ENCODE measurements at places on chromosomes 2 and 18. TPM values are rescaled to one million over a fixed set of nuclear protein-coding genes. Genes with fewer than 3 reads are reported as not detected.

DNA sequence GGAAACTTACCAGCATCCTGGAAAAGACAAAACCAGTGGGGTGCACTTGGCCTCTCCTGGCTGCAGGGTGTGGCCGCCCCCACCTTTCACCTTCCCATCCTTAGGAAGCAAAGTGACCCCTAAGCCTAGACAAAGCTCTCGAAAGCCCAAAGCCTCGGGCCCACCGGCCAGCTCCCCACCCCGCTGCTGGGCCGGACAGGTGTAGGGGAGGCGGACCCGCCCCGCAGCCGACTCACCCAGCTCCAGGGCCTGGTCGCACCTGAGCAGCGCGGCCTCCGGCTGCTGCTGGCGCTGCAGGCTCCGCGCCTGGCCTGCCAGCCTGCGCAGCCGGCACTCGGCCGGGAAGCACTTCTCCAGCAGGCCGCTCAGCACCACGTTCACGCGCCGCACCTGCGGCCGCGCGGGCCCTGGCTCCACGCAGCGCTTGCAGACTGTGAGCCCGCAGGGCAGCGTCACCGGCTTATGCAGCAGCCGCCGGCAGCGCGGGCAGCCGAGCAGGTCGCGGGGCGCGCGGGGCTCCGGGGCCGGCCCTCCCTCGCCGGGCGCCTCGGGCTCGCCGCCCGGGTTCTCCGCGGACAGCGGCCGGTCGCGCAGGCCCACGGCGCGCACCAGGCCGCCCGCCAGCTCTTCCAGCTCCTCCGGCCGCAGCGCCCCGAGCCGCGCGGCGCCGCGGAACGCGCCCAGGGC lies 979 bp downstream of the LONRF2 start:
- peak; percentile 77 for DNase-seq
- peak overlapping the region; percentile 33 for H3K27ac ChIP-seq
- peaks cover 23% of the 10 kb centered on the region for H3K27me3 ChIP-seq
- no peaks in the 10 kb centered on the region for H3K36me3 ChIP-seq
- peak overlapping the region; percentile 41 for H3K4me3 ChIP-seq

DNA sequence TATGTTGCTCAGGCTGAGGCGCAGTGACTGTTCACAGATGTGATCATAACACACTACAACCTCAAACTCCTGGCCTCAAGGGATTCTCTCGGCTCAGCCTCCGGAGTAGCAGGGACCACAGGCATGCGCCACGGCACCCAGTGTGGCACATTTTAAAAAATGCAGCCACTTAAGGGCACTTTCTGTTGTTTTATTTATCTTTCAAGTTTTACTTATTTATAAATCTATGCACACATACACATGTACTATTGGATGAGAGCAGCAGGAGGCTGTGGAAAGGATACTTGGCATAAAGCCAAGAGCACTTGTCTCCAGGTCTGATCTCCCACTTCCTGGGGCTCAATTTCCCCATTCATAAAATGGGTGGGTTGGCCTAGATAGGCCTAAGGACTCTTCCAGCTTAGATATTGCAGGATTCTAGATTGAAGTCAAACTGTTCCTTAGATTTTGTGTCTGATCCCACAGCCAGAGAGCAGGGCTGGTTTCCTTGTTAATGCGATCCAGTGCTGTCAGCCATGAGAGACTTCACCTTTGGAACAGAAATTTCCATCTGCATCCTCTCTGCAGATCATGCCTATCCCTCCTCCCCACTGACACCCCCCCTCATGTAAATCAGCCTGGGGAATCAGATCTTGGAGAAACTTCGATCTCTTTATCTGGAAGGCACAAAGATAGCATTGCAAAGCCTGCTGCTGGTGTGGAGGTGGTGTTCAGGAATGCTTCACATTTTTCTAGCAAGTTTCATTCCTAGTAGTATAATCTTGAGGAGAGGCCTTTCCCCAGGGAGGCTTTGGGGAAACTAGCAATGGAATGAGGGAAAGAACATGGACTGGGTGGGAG lies 24.7 kb downstream of the PCBP1 start:
- H3K27me3 ChIP-seq = no peaks in the 10 kb centered on the region
- no peak overlapping the region for H3K4me3 ChIP-seq
- H3K4me1 ChIP-seq = peaks cover 31% of the 10 kb centered on the region

- no peak overlapping the region for H3K27ac ChIP-seq
- DNase-seq = no peak
- no peaks in the 10 kb centered on the region for H3K4me1 ChIP-seq
- no peak overlapping the region for H3K4me3 ChIP-seq
These were observed 12.7 kb downstream of the FAM110C start for GRCh38 chr2:33620-34019.

The CNDP1 gene
- 1.1 TPM for polyA plus RNA-seq

The ERMN gene
- polyA plus RNA-seq = 45.7 TPM

DNA sequence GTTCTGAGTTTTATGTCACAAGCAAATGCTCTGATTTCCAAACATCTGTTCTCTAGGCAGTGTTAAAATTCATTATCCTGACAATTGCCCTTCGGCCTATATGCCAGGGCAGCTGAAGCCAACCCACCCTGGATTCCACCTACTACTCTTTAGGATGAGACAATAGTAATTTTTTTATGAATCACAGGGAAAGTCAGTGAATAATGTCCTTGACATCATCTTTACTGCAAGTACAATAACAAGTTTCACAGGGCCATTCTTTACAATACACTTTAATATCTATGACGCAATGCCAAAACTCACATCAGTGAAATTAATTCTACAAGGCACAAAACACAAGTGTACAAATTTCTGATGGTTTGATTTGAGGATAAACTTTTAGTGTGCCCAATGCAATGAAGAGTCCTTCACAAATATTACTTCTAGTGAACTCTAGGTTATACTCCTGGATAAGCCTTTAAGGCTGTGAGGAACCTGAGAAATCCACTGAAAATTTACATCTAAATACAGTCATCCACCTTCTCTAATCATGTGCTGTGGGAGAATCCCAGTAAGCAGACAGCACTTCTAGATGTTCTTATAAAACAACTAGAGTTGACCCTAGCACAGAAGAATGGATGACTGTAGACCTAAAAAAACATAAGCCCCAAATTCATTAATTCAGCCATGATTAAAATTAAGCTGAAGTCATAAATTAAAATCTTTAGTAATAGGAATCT lies 77.3 kb upstream of the CTLA4 start:
- no peaks in the 10 kb centered on the region for H3K4me1 ChIP-seq
- no peaks in the 10 kb centered on the region for H3K36me3 ChIP-seq
- no peak overlapping the region for H3K27ac ChIP-seq
- H3K27me3 ChIP-seq = no peaks in the 10 kb centered on the region

DNA sequence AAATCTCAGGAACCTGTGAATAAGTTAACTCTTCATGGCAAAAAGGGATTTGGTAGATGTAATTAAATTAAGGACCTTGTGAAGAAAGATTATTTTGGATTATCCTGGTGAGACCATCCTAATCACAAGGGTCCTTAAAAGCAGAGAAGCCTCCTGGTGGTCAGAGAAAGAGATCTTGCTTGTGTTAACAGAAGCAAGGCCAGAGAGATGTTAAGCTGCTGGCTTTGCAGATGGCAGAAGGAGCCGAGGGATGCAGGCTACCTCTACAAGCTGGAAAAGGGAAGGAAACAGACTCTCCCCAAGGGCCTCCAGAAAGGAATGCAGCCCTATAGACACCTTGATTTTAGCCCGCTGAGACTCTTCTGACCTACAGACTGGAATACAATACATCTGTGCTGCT lies 197.0 kb downstream of the STK39 start:
- H3K27ac ChIP-seq = no peak overlapping the region
- no peak overlapping the region for H3K4me3 ChIP-seq
- no peaks in the 10 kb centered on the region for H3K4me1 ChIP-seq
- H3K36me3 ChIP-seq = no peaks in the 10 kb centered on the region

GRCh38 chr18:22213333-22213973 lies 44.1 kb downstream of the GATA6 start:
- H3K4me3 ChIP-seq = no peak overlapping the region
- no peak for DNase-seq
- H3K27ac ChIP-seq = no peak overlapping the region
- H3K36me3 ChIP-seq = no peaks in the 10 kb centered on the region
- H3K27me3 ChIP-seq = no peaks in the 10 kb centered on the region

Measured in spinal cord (tissue), 10 donors.